ENCODE measurements at places on chromosomes 12 and 14.
A peak's percentile ranks its signal among the peaks of the same experiment; 100 is the strongest.

- no peak for DNase-seq
Observed at GRCh38 chr12:2083561-2083960, 30.8 kb downstream of the CACNA1C start.

DNA sequence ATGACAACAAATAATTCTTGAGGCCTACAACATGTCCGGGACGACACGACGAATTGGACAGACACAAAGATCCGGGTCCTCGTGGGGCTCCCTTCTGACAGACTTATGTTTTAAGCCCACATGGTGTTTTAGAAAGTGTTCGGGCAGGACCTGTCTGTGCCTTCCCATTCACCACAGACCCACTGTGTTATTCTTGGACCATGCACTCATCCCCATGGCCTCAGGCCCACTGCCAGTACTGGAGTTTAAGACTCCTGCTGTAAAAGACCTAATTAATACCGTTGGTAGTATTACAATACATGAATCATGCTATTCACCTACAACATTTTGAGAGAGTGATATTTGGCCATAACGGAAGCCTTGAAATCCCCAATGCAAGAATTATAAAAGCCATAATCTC lies 20.0 kb downstream of the SLC15A4 start:
- no peak for DNase-seq

- peak; percentile 36 for DNase-seq
Observed at GRCh38 chr14:24311837-24312615, 724 bp downstream of the LTB4R start.

GRCh38 chr12:77166696-77167095 lies 101.3 kb upstream of the E2F7 start:
- DNase-seq: no peak

GRCh38 chr12:13004361-13004760 lies 4.3 kb upstream of the HEBP1 start:
- DNase-seq: no peak

- DNase-seq: no peak
Observed at GRCh38 chr14:37083599-37083998, 88.8 kb downstream of the SLC25A21 start.

DNA sequence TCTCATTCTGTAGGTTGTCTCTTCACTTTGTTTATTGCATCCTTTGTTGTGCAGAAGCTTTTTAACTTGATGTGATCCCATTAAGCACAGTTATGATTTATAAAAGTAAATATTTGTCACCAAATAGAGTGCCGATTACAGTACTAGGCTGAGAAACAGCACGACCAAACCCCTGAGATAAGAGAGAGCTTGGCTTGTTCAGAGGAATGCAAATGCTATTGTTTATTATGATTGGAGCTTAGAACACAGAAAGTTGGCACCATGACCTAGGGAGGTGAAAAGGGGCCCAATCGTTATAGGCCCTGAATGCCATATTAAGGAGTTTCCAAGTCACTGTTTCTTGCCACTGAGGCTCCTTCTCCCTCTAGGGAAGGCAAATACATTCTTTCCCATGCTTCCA lies 214.9 kb downstream of the KITLG start:
- no peak for DNase-seq

Measured in activated T-cell treated with anti-CD3 and anti-CD28 coated beads, Interleukin-2, amount 50 U/mL, for 1 hour (primary cell).